ENCODE measurements at places on chromosomes 13 and 19. TPM values are rescaled to one million over a fixed set of nuclear protein-coding genes. Genes with fewer than 3 reads are reported as not detected.

- no peaks in the 10 kb centered on the region for H3K27me3 ChIP-seq
- no peaks in the 10 kb centered on the region for H3K36me3 ChIP-seq
- no peak overlapping the region for H3K4me3 ChIP-seq
- H3K4me1 ChIP-seq = peaks cover 42% of the 10 kb centered on the region
- peak overlapping the region; percentile 41 for H3K27ac ChIP-seq
Observed at GRCh38 chr13:97121894-97122293, 100.2 kb upstream of the MBNL2 start.

GRCh38 chr13:45003417-45003816 lies 14.1 kb downstream of the GPALPP1 start:
- no peaks in the 10 kb centered on the region for H3K27me3 ChIP-seq
- no peak overlapping the region for H3K27ac ChIP-seq
- no peaks in the 10 kb centered on the region for H3K4me1 ChIP-seq
- no peaks in the 10 kb centered on the region for H3K36me3 ChIP-seq

GRCh38 chr19:58355908-58356765 lies 2.8 kb upstream of the A1BG start:
- H3K36me3 ChIP-seq = no peaks in the 10 kb centered on the region
- H3K27me3 ChIP-seq = no peaks in the 10 kb centered on the region
- H3K27ac ChIP-seq = no peak overlapping the region
- no peak for DNase-seq
- no peaks in the 10 kb centered on the region for H3K4me1 ChIP-seq

DNA sequence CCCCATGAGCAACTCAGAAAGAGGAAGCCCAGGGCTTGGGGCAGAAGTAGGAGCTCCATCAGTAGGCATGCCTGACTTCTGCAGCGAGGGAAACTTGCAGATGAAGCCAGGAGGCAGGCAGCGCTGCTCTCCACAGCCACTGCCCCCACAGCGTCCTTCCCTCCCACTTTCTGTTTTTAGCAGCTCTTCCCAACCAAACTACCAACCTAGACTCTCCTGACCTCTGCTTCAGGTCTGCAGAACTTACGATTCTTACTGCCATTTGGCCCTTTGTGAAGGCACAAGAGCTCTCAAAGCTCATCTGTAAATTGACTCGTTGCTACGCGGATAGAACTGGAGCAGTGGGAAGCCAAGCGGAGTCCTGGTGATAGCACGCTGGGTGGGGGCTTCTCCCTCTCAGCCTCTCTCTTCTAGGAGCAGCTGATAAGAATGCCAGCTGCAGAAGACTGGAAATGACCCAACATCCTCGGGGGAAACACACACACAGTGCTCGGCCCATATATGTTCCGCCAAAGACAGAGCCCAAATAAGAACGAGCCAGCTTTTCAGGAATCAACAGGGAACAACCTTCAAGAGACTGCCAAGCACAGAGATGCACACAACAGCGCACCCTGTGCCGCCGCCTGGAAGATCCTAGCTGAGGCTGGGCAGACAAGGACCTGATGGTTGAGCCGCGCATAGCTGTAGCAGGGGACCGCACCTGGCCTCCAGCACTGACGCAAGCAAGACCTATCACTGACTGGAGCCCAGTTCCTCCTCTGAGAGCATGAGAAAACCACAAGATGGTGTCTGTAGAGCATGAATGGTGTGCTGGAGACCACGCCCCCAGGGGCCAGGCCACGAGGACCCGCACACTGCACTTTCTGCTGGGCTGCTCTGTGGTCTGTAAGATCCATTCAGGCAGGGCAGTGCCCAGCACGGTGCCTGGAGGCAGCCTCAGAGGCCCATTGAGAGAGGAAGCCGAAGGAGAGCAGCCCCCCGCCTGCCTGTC lies 15.9 kb upstream of the SLC35E1 start:
- no peak for DNase-seq
- no peaks in the 10 kb centered on the region for H3K36me3 ChIP-seq
- no peak overlapping the region for H3K27ac ChIP-seq
- no peaks in the 10 kb centered on the region for H3K27me3 ChIP-seq

- no peaks in the 10 kb centered on the region for H3K27me3 ChIP-seq
- H3K27ac ChIP-seq = peak overlapping the region; percentile 6
- DNase-seq = no peak
- H3K36me3 ChIP-seq = no peaks in the 10 kb centered on the region
Observed at GRCh38 chr13:35964011-35964862, 166.9 kb downstream of the DCLK1 start.

DNA sequence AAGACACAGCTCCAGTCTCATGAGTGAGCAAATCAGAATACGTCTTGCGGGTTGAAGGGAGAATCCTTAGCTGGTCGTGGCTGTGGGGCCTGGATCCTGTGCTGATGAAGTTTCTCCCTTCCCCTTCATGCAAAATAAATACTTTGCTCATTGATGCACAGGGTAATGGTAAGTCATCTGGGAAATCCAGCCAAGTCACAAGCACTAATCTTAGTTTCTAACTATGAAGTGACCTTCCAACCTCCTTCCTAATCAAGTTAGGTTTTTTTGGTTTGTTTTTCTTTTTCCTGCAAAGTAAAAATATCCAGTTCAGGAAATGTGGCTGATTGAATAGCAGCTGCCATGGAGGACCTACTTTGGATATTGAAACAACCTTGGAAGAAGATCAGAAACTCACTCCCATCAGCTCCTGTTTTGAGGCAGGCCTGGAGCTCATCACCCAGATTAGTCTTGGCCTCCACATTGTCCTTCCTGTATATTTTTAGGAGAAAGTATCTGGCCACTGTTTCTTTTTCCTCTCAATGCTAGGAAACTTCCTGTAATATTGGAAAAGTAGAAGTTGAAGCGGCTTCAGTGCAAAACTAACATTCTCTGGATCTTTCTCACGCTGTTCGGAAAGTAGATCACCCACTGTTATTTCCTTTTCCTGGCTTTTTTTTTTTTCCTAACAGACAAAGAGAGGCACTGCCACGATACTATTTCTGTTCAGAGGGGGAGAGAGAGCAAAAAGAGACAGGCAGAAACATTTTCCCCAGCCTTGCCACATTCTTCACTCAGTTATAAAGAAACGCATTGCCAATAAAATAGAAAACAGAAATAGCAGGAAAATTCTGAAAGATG lies 12.3 kb upstream of the ARL11 start:
- DNase-seq = no peak
- H3K4me1 ChIP-seq = no peaks in the 10 kb centered on the region
- H3K27me3 ChIP-seq = no peaks in the 10 kb centered on the region
- peak overlapping the region; percentile 85 for H3K27ac ChIP-seq
- H3K4me3 ChIP-seq = no peak overlapping the region

ASF1B gene
- total RNA-seq = 7.3 TPM

ARL11 gene
- 0.10 TPM for total RNA-seq

Data from hepatocyte (in vitro differentiated cells).